Activated CD4-positive, alpha-beta T cell treated with anti-CD3 and anti-CD28 coated beads for 4 hours (primary cell): ENCODE measurements at places on chromosomes 6 and 20.
A peak's percentile ranks its signal among the peaks of the same experiment; 100 is the strongest.

DNA sequence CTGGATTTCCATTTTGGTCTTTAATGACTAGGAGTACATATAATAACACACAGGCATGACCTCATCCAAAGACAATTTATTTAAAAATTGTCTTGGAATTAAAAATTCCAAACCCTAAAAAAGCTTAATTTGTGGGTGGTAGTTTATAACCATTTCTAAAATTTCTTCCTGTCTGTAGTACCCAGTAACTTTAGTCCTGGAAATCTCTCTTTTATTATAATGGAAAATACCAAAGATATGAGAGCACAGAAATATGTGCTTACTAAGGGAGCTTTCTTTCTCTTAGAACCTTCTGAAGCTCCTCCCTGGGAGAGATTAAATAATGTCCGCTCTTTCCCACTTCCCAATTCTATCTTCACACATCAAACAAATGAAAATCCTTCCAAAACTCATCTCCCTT, 70.5 kb upstream of the PRL start:
- DNase-seq = no peak

- peak; percentile 12 for DNase-seq
These were observed 56.6 kb upstream of the SAMHD1 start for GRCh38 chr20:37007898-37008649.

DNA sequence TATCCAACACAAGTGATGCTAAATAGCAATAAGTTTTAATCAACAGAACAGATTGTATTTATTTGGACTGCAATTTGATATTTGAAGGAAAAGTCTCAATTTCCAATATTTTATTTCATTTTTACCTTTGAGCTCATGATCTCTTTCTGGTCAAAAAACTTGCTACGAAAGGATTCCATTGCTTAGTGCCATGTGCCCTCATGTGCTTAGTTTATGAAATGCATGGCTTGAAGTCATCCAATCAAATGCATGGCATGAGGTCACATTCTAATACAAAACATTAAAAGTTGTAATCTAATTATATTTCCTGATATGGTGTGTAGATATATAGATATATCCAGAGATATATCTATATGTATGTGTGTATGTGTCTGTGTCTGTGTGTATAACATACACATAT, 321.2 kb upstream of the ADGRB3 start:
- no peak for DNase-seq

- DNase-seq = no peak
These were observed 50.4 kb downstream of the YTHDF1 start for GRCh38 chr20:63165356-63166192.

GRCh38 chr20:15756754-15757115, 816.5 kb downstream of the KIF16B start:
- DNase-seq = no peak

- no peak for DNase-seq
These were observed 9.1 kb upstream of the SPATS1 start for GRCh38 chr6:44333273-44333919.

- DNase-seq = no peak
These were observed 56.3 kb downstream of the RGS17 start for GRCh38 chr6:153074761-153075160.

DNA sequence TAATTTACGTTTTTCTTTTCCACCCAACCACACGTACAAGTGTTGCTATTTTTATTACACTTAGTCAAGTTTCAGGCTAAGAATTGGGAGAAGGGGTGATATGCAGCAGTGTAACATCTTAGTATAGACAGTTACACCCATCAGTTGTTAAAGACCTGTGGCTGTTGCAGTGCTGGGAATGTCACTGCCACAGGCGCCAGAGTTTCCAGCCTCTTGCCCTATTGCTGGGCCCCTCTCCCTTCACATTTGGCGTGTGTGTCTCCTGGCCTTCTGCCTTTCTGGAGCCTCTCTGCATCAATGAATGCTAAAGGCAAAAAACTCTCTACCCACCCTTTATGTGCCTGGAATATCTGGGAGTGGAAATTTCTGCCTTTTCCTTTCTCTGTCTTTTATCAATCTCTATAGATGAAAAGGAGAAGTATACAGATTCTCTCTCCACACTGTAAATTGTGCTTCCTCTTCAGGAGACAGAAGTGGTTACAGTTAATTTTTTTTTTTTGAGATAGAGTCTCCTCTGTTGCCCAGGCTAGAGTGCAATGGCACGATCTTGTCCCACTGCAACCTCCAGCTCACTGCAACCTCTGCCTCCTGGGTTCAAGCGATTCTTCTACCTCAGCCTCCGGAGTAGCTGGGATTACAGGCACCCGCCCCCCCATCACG, 73.0 kb downstream of the TIAM2 start:
- DNase-seq = no peak

DNA sequence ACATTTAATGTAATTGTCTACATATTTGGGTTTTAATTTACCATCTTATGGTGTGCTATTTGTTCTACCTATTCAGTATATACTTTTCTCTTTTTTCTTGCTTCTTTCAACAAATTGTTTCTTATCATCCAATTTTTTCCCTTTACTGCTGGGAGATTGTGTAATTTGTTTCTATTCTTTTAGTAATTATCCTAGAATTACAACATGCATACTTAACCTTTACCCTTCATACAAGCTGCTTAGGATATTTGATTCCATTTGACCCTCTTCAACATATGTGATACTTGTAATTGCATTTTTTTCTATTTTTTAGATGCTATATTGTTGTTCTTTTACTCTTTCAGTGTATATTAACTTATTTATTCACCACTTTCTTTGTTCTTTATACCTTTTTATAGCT, 15.1 kb upstream of the TBPL1 start:
- no peak for DNase-seq

DNA sequence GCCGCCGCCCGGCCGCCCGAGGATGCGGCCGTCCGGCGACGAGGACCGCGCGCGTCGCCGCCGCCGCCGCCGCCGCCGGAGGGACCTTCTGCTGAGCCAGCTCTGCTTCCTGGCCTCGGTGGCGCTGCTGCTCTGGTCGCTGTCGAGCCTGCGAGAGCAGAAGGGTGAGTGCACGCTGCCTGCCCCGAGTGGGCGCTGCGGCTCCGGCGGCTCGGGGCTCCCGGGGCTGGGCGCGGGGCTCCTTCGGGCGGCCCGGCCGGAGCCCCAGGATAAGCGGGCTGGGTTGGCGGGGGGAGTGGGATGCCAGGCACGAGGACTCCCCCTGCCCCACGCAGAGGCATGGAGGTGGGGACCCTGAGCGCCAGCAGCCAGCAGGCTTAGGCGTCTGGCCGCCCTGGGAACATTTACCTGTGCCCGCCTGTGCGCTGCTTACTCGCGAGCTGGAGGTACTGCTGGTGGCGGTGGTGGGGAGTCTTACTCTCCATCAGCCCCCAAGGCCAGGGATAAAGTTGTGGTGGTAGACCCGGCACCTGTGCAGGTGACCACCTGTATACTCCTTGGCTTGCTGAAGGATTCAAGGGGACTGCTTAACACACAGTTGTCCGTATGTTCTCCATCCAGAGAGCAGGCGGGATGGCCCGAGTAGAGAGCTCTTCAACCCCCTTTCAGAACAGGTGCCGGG, 520 bp downstream of the SLC24A3 start:
- DNase-seq = no peak

GRCh38 chr6:54071821-54072340, 39.4 kb upstream of the MLIP start:
- no peak for DNase-seq

DNA sequence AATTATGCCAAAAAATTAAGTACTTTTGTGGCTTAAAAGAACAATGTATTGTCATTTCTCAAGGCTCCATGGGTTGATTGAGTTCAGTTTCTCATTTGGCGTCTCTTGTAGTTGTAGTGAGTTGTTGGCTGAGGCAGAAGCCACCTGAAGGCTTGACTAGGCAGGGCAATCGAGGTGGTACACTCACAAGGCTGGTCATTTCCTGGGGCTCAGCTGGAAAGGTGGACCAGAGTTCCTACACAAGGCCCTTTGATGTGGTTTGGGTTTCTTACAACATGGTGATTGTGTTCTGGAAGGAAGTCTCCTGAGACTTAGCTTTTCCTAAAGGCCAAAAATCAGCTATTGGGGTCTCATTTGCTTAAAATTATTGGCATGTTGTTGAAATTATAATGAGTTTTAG, 22.6 kb downstream of the MAS1 start:
- DNase-seq = no peak

DNA sequence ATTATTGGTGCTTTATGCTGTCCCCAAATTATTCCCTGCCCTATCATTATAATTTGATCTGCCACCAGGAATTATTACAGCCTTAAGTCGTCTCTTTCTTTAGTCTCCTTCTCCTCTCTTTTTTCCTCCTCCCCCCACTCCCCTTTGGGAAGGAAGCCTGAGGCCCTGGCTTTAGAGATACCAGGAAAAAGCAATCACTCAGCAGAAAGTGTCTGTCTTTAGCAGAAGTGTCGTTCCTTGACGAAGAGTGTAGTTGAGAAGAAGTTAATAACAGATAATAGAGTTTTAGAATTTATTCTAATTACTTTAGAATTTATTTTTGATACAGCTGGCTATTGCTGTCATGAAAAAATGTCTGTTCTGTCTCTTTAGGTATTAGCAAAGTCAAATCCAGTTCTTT, 16.5 kb downstream of the LIN28B start:
- DNase-seq = no peak

- DNase-seq = no peak
These were observed 84.3 kb downstream of the CARMIL1 start for GRCh38 chr6:25363427-25363826.
